ENCODE measurements at places on chromosomes 5 and 9.
A peak's percentile ranks its signal among the peaks of the same experiment; 100 is the strongest.

DNA sequence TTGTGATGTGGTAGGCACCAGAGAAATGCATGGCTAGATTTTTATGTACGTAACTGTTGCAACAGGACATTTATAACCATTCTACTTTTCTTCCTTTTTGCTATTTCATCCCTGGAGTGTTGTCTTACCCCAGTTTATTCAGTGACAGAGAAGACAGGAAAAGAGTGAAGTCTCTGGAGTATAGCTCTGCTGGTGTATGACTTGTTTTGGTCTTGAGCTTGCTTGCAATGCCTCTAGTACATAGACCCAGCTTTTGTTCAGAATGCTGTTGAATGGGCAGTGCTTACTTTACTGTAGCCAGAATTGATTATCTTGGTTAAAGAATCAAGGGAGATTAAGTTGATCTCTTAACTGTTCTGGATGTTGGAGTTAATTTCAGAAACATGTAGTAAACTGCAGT lies 94.3 kb downstream of the PBX3 start:
- no peak for DNase-seq

GRCh38 chr5:131495536-131496399 lies 139.3 kb downstream of the RAPGEF6 start:
- no peak for DNase-seq

DNA sequence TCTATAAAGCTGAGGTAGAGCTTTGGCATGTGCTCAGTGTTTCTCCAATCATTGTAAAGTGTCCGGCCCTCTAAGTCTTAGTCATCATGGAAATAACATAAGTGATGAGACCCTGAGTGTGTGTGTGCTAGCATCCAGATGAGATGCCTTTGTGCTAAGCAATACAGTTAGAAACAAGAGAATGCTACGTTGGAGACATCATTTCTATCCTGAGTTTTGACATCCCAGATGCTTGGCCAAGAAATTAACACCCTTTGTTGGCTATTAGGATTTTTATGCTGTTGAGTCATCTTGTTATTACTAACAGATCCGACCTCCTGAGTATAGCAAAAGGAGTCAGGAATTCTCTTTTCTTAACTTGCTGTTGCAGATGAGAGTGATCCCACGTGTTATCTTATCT lies 508.0 kb downstream of the GADD45G start:
- no peak for DNase-seq

DNA sequence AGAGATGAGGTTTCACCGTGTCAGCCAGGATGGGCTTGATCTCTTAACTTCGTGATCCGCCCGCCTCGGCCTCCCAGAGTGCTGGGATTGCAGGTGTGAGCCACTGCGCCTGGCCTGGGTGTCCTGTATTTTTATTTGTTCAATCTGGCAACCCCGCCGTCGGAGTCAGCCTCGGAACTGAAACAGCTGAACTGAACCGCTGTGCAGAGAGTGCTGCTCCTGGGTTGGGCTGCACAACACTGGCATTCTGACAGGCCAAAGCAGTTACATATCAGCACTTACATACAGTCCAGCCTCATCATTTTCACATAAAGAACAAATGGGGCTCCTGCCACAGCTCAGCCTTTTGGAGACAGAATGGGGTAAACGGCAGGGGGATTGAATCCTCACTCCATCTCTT lies 185.6 kb downstream of the C9orf50 start:
- no peak for DNase-seq

GRCh38 chr9:26637101-26637500 lies 255.5 kb downstream of the CAAP1 start:
- no peak for DNase-seq

- no peak for DNase-seq
Measured at GRCh38 chr5:20041326-20042274, 53.6 kb upstream of the CDH18 start.

- no peak for DNase-seq
Measured at GRCh38 chr9:93562157-93562556, 14.2 kb upstream of the PHF2 start.

GRCh38 chr9:130981756-130982137 lies 27.2 kb upstream of the LAMC3 start:
- no peak for DNase-seq

- no peak for DNase-seq
Measured at GRCh38 chr9:35570709-35571504, 34.2 kb upstream of the TESK1 start.

GRCh38 chr9:131060900-131061630 lies 35.3 kb upstream of the AIF1L start:
- no peak for DNase-seq

GRCh38 chr9:84860249-84861115 lies 191.0 kb downstream of the NTRK2 start:
- DNase-seq = no peak

- no peak for DNase-seq
Measured at GRCh38 chr5:142571371-142571770, 114.5 kb downstream of the FGF1 start.

DNA sequence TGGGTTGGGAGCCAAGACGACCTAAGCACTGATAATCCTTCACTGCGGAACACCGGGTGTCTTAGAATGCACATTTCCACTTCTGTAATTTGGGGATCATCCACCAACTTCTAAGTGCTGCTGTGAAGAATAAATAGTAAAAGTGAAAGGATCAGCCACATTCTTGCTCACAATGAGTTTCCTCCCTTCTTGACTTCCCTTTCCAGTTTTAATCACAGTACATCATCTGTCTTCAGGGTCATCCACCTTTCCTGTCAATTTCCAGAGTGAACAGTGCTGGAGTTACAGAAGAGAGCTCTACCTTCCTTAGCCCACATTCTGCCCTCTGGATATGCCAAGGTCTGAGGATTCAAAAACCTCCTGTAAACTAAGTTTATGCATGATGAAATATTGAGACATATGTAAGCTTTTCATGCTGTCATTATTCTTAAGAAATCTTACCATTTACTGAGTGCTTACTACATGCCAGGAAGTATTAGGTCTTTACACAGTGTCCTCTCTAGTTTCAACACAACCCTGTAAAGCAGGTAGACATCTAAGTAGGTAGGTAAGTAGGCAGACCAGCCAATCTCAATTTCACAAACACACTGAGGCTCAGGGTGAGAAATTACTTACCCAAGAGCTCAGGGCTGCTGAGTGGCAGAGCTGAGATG lies 105.2 kb downstream of the CDK5RAP2 start:
- DNase-seq = no peak

- DNase-seq = no peak
Measured at GRCh38 chr9:116236979-116237378, 83.4 kb downstream of the PAPPA start.

GRCh38 chr9:105683688-105684275 lies 10.6 kb upstream of the TMEM38B start:
- DNase-seq = no peak

GRCh38 chr9:106728860-106729259 lies 134.1 kb upstream of the ZNF462 start:
- DNase-seq = no peak

GRCh38 chr5:156479849-156480248 lies 152.9 kb downstream of the SGCD start:
- DNase-seq = no peak

DNA sequence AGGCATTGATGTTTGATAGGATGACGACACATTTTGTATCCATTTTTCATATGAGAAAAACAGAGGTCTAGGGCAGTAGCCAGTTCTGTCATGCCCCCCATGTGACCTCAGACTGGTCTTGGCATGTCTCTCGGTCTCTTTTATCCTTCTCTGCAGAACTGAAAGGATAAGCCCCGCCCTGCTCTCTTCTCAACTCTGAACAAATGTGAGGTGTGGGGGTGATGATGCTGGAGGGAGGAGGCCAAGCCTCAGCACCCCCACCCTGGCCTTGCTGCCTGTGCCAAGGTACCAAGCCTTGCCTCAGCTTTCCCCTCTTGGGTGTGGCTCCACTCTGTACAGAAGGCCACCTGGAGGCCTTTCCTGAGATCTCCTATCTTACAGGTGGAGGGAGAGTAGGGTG lies 19.5 kb upstream of the CRB2 start:
- no peak for DNase-seq

- peak; percentile 59 for DNase-seq
Measured at GRCh38 chr9:22079873-22080341, 70.8 kb upstream of the CDKN2B start.

DNA sequence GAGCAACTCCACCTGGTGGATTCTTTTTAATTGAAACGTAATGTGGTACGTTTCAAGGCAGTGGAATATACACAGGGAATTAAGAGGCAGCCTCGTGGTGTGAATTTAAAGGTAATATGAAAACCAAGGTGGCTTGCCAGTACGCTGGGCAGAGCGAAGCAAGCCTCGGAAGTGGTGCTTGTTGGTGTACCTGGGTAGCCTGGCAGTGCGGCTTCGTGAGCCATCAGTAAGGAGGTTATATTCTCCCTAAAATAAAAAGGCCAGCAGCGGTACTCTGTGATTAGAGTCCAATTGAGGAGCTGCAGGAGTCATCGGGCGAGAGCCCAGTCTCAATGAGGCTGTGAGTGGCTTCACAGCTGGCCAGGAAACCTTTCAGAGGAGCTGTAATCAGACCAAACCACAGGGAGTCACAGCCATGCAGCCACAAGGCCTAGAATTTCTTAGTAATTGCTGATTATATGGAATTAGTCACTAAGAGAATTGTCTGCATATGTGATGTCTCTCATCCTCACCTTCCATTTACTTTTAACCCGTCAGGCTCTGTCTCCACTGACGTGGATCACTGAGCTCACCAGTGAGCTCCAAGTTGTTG lies 57.7 kb downstream of the DCP2 start:
- no peak for DNase-seq

DNA sequence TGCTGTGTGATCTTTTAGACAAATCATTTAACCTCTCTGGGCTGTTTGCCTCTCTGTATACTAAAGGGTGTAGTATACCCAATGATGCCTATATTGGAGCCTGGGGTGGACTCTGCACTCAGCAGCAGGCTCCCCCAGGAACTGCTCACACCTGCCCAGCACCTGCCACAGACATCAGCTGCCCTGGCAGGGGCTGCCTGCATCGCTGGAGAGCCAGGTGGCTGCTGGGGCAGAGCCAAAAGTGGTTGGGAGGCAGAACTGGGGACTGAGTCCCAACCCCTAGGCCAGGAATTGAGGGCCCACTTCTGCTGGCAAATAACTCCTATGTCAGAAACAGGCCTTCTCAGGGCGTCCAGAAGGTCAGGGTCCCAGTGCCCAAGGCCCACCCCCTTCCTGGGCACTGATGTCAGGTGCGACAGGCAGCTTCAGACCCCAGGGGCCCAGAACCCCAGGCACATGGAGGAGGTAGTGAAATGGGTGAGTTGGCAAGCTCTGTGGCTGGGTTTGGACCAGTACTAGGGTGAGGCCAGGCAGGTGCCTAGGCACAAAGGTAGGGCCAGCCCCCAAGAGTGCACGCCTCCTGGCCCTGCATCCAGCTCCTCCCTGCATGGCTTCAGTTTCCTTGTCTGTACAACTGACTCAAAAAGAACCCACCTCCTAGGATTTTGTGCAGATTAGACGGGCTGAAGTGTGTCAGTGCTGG lies 5.8 kb downstream of the UNC5A start:
- no peak for DNase-seq

DNA sequence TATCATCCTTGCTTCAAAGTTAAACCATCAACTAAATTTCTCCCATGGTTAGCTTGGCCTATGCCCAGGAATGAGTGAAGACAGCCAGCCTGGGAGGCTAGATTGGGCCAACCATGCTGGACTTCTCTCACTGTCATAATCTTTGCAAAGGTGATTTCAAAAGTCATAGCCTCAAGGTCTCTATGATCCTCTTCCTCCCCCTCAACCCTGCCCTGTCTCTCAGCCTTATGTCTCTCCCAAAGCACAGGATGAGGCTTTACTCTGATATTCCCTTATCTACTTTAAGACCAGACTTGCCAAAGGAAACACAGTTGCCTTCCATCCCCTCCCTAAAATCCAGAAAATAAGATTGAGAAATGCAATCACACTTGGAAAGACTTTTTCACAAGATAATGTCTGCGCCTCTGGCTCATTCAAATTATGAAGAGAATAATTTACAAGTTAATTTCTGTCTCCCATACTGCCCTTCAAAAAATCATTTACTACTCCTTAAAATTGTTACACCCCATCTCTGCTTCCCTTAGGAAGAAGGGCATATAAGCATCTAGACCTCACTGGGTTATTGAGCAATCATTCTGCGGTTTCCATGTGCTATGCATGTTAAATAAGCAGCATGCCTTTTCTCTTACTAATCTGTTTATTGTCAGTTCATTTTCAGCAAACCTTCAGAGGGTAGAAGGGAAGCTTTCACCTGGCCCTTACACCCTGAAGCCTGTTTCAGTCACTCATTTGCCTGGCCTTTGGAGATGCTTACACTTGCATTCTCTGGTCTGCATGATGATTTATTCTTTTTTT lies 113.8 kb upstream of the ANKRD55 start:
- DNase-seq = no peak

GRCh38 chr9:117494401-117495090 lies 79.7 kb upstream of the ASTN2 start:
- no peak for DNase-seq

- no peak for DNase-seq
Measured at GRCh38 chr5:8923526-8923925, 622.3 kb downstream of the SEMA5A start.

- no peak for DNase-seq
Measured at GRCh38 chr5:72852356-72852755, 35.9 kb downstream of the TNPO1 start.

DNA sequence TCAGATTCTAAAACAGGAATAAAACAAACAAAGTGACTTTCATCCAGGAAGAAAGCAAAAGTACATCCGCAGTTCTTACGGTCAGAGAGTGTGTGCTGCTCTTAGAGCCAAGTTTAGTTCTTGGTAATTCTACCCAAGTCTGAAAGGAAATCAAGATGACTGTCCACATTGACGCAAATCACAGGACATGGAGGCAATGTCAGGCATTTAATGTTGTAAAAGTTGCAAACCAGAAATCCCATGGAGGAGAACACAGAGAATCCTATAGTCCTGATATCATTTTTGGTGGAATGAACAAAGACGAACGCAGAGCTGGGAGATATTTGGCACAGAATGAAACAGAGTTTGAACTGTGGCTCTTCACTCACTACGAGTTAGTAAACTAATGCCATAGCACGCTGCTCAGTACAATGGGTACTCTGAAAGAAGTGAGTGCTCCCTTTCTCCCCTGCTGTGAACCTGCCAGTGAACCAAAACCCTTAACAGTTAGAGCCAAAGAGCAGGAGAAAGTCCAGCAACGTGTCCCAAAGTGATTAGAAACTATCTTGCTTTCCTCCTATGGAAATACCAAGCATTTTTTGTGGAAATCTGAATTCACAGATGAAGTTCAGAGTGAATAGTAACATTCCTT lies 74.3 kb downstream of the MUSK start:
- DNase-seq = no peak

DNA sequence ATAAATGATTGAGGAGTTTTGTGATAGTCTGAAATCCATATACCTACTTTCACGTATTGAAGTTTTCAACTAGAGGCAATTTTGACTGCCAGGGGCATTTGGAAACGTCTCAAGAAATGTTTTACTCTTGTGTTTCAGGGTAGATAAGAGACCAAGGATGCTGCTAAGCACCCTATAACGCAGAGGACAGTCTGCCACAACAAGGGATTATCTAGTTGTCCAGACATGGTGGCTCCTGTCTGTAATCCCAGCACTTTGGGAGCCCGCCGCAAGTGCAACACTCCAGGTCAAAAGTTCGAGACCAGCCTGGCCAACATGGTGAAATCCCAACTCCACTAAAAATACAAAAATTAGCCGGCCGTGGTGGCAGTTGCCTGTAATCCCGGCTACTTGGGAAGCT lies 133.7 kb upstream of the CCNG1 start:
- DNase-seq = no peak

Data from stimulated activated CD4-positive, alpha-beta T cell treated with anti-CD3 and anti-CD28 coated beads, TNF-alpha, amount 100 ng/mL, for 48 hours (primary cell).